ENCODE measurements at places on chromosomes 1 and 21.
A peak's percentile ranks its signal among the peaks of the same experiment; 100 is the strongest.

DNA sequence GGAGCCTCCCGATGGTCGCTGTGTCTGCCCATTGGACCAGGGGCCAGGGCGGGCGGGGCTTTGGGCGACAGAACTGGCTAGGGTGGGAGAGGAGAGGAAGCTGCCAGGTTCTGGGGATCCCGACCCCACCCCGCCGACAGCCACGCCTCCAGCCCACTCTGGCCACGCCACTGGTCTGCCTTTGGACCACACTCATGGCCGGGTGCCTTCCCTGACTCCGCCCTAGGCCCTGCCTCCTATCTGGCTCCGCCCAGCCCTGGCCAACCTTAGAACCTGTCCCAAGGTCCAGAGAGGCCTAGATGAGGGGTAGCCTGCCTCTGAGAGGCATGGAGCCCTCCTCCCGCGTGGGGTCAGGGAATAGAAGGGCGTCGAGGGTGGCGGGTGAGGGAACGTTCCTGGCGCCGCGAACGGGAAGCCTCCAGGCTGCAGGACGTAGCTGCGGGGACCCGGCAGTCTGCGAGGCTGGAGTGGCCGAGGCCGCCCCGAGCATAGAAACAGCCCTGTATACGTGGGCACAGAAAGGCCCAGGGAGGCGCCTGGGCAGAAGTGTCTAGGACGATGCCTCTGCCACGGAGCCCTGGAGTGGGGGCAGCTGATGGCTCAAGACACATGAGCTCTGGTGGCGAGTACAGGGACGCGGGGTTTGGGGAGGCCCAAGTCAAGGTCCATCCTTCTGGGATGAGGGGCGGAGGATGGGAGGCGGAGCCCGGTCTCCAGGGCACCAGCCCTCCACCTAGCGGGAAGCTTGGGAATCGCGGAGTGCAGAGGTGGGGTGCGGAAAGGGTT, 11.5 kb upstream of the COL16A1 start:
- no peak for DNase-seq

GRCh38 chr21:37871121-37871862, 45.0 kb downstream of the KCNJ6 start:
- no peak for DNase-seq

GRCh38 chr1:27027575-27028250, 15.1 kb upstream of the TENT5B start:
- no peak for DNase-seq

DNA sequence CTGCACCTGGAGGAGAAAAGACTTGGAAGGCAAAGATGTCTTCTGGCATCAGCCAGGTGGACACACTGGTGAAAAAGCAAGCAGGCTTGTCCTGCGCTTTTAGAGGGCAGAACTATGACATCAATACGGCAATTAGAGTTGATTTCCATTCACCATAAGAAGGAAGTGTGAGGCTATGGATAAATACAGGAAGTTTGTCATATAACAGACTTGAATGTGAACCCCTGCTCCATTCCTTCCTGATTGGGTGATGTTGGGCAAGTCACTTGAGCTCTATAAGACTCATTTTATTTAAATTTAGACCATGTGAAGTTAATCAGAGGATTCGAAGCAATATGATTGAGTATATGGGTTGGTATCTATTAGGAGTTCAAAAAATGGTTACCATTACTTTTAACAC, 137.8 kb downstream of the PLPP3 start:
- DNase-seq, result no peak

GRCh38 chr21:38395581-38395980, 102.7 kb downstream of the ERG start:
- no peak for DNase-seq

- DNase-seq, result no peak
Observed at GRCh38 chr1:233364026-233364425, 36.5 kb downstream of the MAP3K21 start.

DNA sequence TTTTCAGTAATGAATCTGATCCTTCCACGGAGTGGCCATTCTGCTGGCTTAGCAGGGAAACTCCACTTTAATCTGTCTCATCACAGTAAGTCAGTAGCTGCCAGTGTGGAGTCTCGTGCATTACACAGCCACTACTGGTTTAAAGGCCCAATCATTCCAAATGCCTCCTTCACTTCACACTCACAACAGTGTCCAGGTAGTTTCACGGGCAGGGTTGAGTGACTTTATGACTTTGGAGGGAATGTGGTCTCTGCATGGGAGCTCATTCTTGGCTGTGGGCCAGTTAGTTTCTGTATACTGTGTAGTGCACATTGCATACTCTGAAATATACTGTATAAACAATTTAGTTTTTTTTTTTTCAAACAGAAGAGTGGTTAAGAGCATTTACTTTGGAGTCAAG, 34.6 kb upstream of the C1orf87 start:
- no peak for DNase-seq

DNA sequence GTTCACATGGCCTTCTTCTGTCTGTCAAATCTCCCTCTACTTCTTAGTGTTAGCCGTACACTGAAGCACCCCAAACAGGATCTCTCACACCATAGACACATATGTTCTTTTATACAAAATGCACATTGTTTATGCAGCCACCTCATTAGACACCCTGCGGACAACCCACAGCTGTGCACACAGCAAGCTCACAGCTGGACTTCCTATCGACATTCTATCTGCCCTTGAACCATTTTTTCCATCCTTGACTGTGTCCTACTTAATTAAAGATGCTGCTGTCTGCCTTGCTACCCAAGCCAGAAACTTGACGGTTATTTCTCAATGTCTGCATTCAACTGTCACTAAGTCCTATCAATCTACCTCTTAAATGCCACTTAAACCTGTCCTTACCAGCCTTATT, 3.2 kb upstream of the ZBTB21 start:
- no peak for DNase-seq

DNA sequence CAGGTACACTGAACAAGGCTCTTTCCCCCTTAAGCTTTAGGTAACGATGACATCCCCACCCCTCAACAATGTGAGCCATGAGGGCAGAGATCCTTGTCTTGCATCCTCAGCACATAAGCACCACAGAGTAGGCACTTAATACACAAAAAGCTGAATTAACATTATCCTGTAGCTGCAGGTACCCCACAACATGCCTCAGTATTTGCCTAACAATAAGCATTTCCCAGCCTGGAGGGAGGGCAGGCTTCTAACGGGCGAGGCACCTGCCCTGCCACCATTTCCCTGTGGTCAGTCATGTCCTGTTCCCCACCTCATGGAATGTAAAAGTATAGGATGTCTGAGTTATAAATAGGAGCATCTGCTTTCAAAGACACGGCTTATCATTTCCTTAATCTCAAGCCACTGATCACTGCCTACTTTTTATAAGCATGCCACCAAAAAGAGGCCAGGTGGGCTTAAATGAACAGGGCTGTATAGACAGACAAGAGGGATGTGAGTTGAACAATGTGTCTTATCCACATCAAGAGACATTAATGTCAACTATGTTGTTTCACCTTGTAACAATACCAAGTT, 3.4 kb downstream of the CAPZB start:
- no peak for DNase-seq

GRCh38 chr1:42529724-42530181, 66.7 kb downstream of the CCDC30 start:
- DNase-seq, result no peak

- no peak for DNase-seq
Observed at GRCh38 chr1:204991342-204991844, 51.6 kb upstream of the CNTN2 start.

GRCh38 chr1:30729901-30730300, 6.5 kb upstream of the MATN1 start:
- DNase-seq, result no peak

- DNase-seq, result no peak
Observed at GRCh38 chr1:90126834-90127233, 131.9 kb downstream of the ZNF326 start.

DNA sequence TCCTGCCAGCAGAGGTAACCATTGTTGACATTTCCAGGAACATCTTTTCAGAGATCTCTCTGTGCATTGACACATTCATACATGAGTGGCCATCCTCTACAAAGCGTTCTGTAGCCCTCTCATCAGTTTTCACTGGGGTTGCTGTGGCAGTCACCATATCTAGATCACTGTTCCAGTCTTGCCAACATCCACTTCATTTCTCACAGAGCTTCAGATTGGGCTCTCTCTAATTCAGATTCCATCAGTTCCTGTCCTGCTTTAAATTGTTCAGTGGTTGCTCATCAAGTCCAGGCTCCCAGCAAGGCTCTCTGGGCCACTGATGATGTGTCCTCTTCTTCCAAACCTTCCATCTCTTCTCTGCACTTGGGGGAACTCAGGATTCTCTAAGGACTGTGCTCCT, 173.7 kb downstream of the KCNJ6 start:
- no peak for DNase-seq

DNA sequence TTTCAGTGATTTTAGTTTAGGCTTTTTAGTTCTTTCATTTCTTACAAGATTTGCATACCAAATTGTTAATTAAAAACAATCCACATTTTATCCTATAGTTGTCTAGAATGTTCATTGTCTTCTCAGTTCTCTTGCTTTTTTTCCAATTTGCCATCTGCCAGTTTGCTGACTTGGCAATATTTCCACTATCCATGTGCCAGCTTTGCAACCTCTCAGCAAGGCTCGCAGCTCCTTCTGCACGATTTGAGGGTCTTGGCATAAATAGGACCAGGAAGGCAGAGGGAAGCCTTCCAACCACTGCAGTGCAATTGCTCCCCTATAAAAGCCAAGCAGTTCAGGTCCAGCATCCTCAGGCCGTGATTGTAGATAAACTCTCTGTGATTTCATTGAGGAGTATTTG, 306.8 kb upstream of the FMN2 start:
- no peak for DNase-seq

GRCh38 chr1:227215863-227216510, 102.3 kb downstream of the CDC42BPA start:
- DNase-seq, result no peak

GRCh38 chr1:101119289-101119688, 93.7 kb upstream of the DPH5 start:
- DNase-seq, result no peak

- peak; percentile 71 for DNase-seq
Observed at GRCh38 chr1:26582836-26583460, 53.4 kb downstream of the RPS6KA1 start.

GRCh38 chr1:1926346-1926811, 7.3 kb upstream of the TMEM52 start:
- DNase-seq, result no peak

- DNase-seq, result no peak
Observed at GRCh38 chr1:183577897-183578465, 12.3 kb downstream of the NCF2 start.

- peak; percentile 25 for DNase-seq
Observed at GRCh38 chr1:92877792-92878191, 46.0 kb downstream of the RPL5 start.

DNA sequence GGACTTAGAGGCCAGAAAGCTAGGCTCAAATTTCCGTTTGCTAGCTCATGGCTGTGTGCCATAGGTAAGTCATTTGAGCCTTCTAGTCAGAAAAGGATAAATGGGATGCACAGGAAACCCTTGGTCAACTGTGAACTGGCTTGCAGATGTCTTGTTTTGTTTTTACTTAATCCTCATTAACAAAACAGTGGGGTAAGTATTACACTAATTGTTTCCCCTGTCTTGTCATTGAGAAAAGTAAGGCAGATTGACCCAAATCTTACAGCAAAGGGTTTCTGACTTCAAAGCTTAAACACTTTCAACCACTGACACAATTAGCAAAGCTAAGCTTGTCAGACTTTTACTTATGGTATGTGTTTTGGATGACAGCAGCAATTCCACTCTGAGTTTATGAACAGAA, 291.3 kb downstream of the NTNG1 start:
- DNase-seq, result no peak

DNA sequence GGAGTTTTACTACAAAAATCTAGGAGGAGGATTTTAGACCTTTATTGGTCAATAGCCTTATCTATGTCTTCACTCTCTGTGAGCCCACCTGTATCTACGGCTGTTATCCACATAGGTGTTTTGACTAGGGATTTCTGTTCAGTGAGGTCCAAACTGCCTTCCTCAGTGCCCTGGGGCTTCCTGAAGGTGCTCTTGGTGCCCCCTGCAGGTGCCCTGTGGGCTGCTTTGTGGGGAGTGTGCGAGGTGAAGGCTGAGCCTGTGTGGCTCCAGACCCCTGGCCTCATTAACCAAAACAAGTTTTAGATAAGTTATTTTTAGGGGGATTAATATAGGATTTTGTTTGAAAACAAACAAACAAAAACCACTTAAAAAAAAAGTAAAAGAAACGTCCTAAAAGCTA, 122.5 kb downstream of the KIF26B start:
- no peak for DNase-seq

DNA sequence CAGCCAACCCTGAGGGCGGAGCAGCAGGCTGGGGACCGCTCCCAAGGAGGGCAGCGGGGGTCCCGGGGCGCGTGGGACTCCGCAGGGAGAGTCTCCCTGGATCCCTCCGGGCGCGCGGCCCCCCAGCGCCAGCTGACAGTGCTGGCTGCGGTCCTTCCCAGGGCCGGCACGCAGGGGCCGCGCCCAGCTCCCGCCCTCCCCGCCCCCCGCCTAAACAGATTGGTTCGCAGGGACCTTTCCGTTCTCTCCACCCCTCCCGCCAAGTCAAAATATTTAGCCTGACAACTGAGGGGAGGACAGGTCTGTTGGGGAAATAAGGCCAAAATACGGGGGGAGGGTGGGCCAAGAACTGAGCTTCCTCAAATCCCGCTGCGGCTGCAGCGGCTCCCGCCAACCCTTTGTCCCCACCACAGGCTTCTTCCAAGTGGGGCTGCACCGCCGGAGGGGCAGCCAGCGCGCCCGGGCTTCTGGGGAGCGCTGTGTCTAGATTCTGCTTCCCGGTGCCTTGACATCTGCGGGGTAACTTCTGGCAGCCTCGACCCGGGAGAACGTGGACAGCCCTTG, at the start of gene INSRR:
INSRR (minus strand) TSS at position 159 of the 564 bp plus-strand sequence. CDS start 496 bp downstream, outside the sequence.
- no peak for DNase-seq

DNA sequence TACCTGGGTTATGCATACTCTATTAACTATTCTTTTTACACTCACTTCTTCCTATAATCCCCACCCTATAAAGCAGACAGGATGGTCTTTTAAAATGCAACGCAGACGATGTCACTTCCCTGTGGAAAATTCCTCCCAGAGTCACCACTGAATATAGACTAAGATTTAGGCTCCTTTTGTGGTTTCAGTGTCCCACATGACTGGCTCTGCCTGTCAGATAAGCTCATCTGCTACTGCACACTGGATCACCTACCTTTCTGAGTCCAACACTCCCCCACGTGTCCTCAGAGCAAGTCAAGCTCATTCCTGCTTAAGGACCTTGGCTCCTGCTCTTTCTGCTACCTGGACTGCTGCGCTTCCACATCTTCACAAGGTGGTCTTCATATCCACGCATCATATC, 73.0 kb upstream of the SIPA1L2 start:
- DNase-seq, result no peak

DNA sequence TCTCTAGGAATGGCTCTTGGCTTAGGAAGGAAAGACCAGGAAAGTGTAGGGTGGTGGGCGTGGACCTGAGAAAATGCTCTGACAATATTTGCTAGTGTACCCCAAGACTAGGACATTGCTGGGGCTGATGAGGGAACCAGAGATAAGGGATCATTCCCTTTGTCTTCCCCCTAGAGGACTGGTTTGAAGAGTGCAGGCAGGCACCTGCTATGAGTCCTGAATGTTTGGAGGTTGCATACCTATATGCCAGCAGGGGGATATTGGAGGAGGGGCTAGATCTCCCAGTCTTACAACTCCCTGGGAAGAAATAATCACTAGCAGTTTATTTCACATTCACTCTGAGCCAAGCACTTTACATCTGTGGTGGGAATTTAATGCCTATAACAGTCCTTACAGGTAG, 6.0 kb upstream of the BCL10 start:
- no peak for DNase-seq

- no peak for DNase-seq
Observed at GRCh38 chr1:234361102-234361603, 12.1 kb upstream of the COA6 start.
